ENCODE measurements at places on chromosomes 6 and 20.

GRCh38 chr6:156423829-156424228 lies 353.3 kb upstream of the ARID1B start:
- DNase-seq: no peak
- H3K36me3 ChIP-seq: no peaks in the 10 kb centered on the region
- H3K27ac ChIP-seq: no peak overlapping the region
- no peak overlapping the region for H3K4me3 ChIP-seq
- H3K4me1 ChIP-seq: peaks cover 24% of the 10 kb centered on the region
- no peaks in the 10 kb centered on the region for H3K27me3 ChIP-seq

GRCh38 chr6:70668499-70668812 lies 773 bp downstream of the SMAP1 start:
- H3K27ac ChIP-seq: peak overlapping the region; percentile 82
- no peaks in the 10 kb centered on the region for H3K36me3 ChIP-seq
- H3K4me3 ChIP-seq: peak overlapping the region; percentile 69
- DNase-seq: no peak
- peaks cover 29% of the 10 kb centered on the region for H3K4me1 ChIP-seq

- H3K4me1 ChIP-seq: peaks cover 86% of the 10 kb centered on the region
- H3K36me3 ChIP-seq: no peaks in the 10 kb centered on the region
Observed at GRCh38 chr6:111781041-111781708, 92.1 kb downstream of the FYN start.

DNA sequence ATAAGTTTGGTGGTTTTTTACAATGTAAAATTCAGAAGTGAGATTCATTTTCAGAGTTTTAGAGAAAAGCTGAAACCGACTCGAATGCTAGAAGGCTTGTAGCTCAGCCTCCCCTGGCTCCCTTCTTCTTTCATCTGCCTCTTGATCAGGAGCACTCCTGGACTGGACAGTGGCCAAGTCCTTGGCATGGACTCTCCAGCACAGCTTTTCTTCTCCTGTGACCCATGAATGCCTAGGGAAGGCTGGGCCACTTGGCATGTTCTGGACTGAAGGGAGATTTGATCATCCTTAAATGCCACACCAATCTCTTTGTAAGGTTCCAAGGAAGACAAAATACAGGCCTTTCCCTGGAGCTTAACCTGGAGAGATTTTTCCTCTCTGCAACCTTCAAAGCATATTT lies 384.0 kb upstream of the SASH1 start:
- no peaks in the 10 kb centered on the region for H3K27me3 ChIP-seq
- no peak overlapping the region for H3K4me3 ChIP-seq
- no peaks in the 10 kb centered on the region for H3K36me3 ChIP-seq
- no peaks in the 10 kb centered on the region for H3K4me1 ChIP-seq
- no peak for DNase-seq
- no peak overlapping the region for H3K27ac ChIP-seq

DNA sequence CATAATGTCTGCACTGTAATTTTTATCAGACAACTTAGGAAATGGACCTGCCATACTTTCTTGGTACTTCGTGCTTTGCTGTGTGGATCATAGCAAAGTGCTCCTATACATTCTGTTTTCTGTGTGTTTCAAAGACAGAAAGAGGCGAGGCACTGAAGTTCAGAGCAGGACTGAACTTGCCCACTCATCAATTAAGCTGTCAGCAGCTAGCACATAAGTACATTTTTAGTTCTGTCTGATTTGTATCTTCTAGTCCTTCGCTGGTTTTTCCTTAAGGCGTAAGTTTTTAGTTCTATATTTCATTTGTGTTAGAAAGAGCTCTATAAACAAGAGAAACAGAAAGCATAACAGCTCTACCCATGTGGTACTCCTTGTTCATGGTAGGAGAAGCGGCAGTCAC lies 42.1 kb downstream of the MAP3K4 start:
- peaks cover 3% of the 10 kb centered on the region for H3K36me3 ChIP-seq
- peaks cover 5% of the 10 kb centered on the region for H3K4me1 ChIP-seq
- no peak overlapping the region for H3K27ac ChIP-seq

- H3K36me3 ChIP-seq: no peaks in the 10 kb centered on the region
- no peaks in the 10 kb centered on the region for H3K27me3 ChIP-seq
- no peaks in the 10 kb centered on the region for H3K4me1 ChIP-seq
- no peak overlapping the region for H3K27ac ChIP-seq
- DNase-seq: no peak
Observed at GRCh38 chr20:5222919-5223634, 93.7 kb downstream of the PROKR2 start.

DNA sequence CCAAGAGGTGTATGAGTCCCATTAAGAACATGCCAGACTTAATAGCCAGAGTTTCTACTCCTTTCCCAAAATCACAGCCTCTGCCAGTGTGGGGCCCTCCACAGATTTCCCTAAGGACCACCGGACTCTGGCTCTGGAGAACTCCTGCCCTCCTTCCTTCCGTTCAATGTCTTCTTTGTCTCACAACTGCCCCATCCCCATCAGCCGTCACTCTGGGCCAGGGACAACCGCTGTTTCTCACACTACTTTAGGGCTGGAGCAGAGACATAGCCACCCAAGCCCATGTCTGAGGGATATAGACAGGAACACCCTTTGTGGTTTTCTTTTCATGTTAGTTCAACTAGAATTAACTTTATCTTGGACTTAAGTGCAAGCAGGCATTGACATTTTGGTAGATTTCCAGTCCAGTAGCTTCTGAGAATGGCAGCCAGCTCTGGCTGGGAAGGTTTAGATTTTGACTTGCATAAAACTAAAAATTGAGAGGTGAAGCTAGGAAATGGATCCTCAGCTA lies 6.7 kb upstream of the ACSS1 start:
- no peaks in the 10 kb centered on the region for H3K36me3 ChIP-seq
- no peak overlapping the region for H3K4me3 ChIP-seq
- H3K4me1 ChIP-seq: peaks cover 2% of the 10 kb centered on the region
- no peaks in the 10 kb centered on the region for H3K27me3 ChIP-seq
- H3K27ac ChIP-seq: no peak overlapping the region

DNA sequence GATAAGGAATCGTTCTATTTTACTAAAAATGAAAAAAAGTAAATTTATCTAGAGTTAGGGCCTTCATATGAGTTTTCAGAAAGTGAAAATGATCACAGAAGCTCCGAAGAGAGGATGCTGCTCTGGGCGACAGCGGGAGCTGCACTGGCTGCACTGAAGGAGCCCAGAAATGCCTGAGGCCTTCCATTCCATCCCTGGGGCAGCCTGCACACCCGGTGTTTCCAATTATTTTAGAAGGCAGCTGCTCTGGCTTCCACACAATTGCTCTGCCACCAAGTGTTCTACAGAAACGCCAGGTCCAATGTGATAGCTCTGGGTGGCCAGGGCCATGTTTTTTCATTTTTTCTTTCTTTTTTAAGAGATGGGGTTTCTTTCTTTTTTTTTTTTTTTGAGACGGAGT lies 3.6 kb downstream of the DTNBP1 start:
- H3K4me3 ChIP-seq: no peak overlapping the region
- DNase-seq: no peak
- H3K36me3 ChIP-seq: peaks cover 8% of the 10 kb centered on the region
- peaks cover 20% of the 10 kb centered on the region for H3K4me1 ChIP-seq

DNA sequence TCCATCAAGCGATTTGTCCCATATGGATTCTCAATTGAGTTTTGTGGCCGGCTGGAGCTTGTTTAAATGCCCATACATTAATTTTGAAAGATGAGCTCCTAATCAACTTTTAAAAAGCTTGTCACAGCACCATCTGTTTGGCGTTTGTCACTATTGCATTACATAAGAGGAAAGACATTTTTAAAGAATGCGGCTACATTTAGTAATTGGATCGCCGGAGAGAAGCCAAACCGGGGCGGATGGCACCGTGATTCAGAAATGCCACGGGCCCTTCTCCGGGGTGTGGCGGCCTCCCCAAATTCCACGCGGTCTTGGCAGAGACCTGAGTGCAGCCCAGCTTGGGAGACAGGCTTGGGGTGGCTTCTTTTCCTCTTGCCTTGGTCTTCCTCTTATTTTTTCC lies 67.7 kb upstream of the ZNFX1 start:
- H3K36me3 ChIP-seq: no peaks in the 10 kb centered on the region
- no peak overlapping the region for H3K27ac ChIP-seq
- no peak for DNase-seq
- H3K4me3 ChIP-seq: no peak overlapping the region

GRCh38 chr6:14252271-14252850 lies 134.8 kb downstream of the CD83 start:
- H3K4me3 ChIP-seq: no peak overlapping the region
- no peak for DNase-seq
- H3K27ac ChIP-seq: no peak overlapping the region

GRCh38 chr6:44203955-44204354 lies 12.8 kb upstream of the MYMX start:
- no peaks in the 10 kb centered on the region for H3K36me3 ChIP-seq
- no peak overlapping the region for H3K4me3 ChIP-seq
- no peaks in the 10 kb centered on the region for H3K4me1 ChIP-seq
- no peak for DNase-seq

DNA sequence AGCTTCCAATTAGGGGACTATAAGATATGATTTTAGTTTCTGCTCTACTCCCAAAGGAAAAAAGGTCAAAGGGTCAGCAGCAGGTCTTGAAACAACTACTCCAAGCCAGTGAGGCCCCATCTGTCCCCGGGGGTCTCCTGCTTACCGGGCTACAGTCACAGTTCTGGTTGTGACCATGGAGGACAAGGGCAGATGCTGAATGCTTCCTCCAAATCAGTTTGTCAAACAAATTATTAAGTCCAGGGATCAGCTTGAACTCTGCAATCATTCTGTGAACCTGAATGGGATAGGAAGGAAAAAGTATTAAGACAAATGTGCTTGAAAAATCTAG lies 60.2 kb downstream of the MYH7B start:
- H3K4me1 ChIP-seq: no peaks in the 10 kb centered on the region
- no peaks in the 10 kb centered on the region for H3K27me3 ChIP-seq
- peaks cover 92% of the 10 kb centered on the region for H3K36me3 ChIP-seq
- no peak overlapping the region for H3K27ac ChIP-seq

- DNase-seq: no peak
- no peaks in the 10 kb centered on the region for H3K36me3 ChIP-seq
- H3K4me1 ChIP-seq: no peaks in the 10 kb centered on the region
Observed at GRCh38 chr20:1813674-1814635, 81.3 kb upstream of the SIRPA start.

DNA sequence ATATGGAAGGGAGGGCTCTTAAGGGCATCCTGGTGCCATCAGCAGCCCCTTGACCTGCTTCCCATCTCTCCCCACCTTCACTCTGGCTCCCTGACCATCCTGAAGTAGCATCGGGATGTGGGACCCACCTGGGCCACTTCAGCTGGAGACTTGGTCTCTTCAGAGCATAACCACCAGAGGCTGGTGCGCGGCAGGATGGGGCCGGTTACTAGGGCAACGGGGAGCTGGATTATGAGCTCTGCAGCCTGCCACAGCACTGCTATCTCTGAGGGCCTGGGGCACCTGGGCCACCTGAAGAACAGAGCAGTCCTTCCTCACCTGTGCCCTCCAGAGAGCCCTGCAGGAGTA lies 79.7 kb downstream of the SYNJ2 start:
- DNase-seq: no peak
- H3K4me1 ChIP-seq: peaks cover 3% of the 10 kb centered on the region
- no peak overlapping the region for H3K4me3 ChIP-seq
- H3K36me3 ChIP-seq: peaks cover 6% of the 10 kb centered on the region
- peak overlapping the region; percentile 38 for H3K27ac ChIP-seq

- H3K4me3 ChIP-seq: no peak overlapping the region
- no peak for DNase-seq
- H3K27me3 ChIP-seq: no peaks in the 10 kb centered on the region
- H3K4me1 ChIP-seq: peaks cover 3% of the 10 kb centered on the region
Observed at GRCh38 chr20:49580813-49581174, 12.9 kb upstream of the PTGIS start.

DNA sequence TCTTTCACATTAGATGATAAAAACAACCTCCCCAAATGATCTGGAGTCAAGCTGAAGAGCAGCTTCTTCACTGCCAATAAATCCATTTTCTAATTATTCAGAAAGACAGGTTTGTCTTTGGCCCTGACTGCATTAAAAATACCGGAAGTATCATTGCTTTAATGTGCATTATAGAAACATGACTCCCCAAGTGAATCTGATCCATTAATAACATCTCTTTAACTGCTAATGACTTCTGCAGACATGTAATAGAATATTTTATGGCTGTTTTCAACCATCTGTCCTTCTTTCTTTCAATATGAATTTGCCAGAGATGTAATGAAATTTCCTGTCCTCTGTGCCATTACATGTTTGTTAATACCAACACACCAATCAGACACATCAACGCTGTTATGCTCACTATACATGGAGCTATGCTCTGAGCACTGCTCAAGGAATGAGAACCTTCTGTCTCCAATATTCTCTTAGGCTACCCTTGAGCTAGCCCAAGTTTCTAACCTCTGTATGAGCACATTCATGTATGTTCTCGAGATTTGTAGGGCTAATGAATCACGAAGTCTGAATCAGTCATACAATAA lies 87.8 kb downstream of the LYRM4 start:
- peak overlapping the region; percentile 67 for H3K27ac ChIP-seq
- H3K4me1 ChIP-seq: peaks cover 23% of the 10 kb centered on the region
- no peaks in the 10 kb centered on the region for H3K36me3 ChIP-seq
- no peaks in the 10 kb centered on the region for H3K27me3 ChIP-seq
- no peak overlapping the region for H3K4me3 ChIP-seq

DNA sequence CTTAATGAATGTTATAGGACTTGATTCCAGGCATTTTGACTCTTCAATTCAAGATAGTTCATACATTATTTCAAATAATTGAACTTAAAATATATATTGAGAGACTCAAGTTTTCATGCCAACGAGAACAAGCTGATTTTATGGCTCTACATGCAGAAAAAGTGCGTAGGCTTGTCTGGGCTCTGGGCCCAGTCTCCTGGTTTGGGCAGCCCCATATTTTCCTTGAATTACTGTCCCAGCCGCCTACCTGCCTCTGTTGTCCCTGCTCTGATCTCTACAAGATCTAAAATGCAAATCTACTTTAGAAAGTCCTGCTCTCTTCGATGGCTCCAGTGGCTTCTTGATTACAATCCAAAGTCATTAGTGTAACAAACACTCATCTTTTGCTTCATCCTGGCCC lies 537.4 kb upstream of the CHD6 start:
- H3K36me3 ChIP-seq: no peaks in the 10 kb centered on the region
- H3K4me3 ChIP-seq: no peak overlapping the region
- no peak for DNase-seq
- no peaks in the 10 kb centered on the region for H3K27me3 ChIP-seq

DNA sequence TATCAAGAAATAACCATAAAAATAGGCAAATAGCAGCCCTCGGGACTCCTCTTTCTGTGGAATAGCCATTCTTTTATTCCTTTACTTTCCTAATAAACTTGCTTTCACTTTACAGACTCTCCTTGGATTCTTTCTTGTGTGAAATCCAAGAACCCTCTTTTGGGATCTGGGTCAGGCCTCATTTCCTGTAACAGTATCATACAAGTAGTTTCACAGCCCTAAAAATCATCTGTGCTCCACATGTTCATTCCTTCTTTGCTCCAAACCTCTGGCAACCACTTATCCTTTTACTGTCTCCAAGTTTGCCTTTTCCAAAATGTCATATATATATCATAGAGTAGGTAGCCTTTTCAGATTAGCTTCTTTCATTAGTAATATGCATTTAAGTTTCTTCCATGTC lies 13.5 kb upstream of the NT5E start:
- no peaks in the 10 kb centered on the region for H3K36me3 ChIP-seq
- H3K27me3 ChIP-seq: no peaks in the 10 kb centered on the region
- H3K4me3 ChIP-seq: no peak overlapping the region
- no peak for DNase-seq
- H3K27ac ChIP-seq: no peak overlapping the region
- H3K4me1 ChIP-seq: no peaks in the 10 kb centered on the region

GRCh38 chr6:88815491-88815890 lies 147.9 kb downstream of the RNGTT start:
- no peak overlapping the region for H3K4me3 ChIP-seq
- H3K27me3 ChIP-seq: no peaks in the 10 kb centered on the region
- H3K4me1 ChIP-seq: no peaks in the 10 kb centered on the region

Data from naive thymus-derived CD4-positive, alpha-beta T cell (primary cell).